Nasal cavity respiratory epithelium epithelial cell of viscerocranial mucosa (primary cell): ENCODE measurements at places on chromosomes 5 and 9. TPM values are rescaled to one million over a fixed set of nuclear protein-coding genes. Genes with fewer than 3 reads are reported as not detected.

The GABRB2 gene
- not detected in 2 replicates for total RNA-seq

The NUTM2F gene
- total RNA-seq, result not detected in 2 replicates

The FAM169A gene
- 17.3 and 41.7 TPM in 2 replicates for total RNA-seq

The MELK gene
- 9.0 and 13.3 TPM in 2 replicates for total RNA-seq

The WASHC1 gene
- 5.5 and 7.4 TPM in 2 replicates for total RNA-seq

The TXNDC8 gene
- total RNA-seq, result not detected in 2 replicates

The C6 gene
- not detected in 2 replicates for total RNA-seq
